ENCODE measurements at places on chromosomes 6 and 20.
A peak's percentile ranks its signal among the peaks of the same experiment; 100 is the strongest.

DNA sequence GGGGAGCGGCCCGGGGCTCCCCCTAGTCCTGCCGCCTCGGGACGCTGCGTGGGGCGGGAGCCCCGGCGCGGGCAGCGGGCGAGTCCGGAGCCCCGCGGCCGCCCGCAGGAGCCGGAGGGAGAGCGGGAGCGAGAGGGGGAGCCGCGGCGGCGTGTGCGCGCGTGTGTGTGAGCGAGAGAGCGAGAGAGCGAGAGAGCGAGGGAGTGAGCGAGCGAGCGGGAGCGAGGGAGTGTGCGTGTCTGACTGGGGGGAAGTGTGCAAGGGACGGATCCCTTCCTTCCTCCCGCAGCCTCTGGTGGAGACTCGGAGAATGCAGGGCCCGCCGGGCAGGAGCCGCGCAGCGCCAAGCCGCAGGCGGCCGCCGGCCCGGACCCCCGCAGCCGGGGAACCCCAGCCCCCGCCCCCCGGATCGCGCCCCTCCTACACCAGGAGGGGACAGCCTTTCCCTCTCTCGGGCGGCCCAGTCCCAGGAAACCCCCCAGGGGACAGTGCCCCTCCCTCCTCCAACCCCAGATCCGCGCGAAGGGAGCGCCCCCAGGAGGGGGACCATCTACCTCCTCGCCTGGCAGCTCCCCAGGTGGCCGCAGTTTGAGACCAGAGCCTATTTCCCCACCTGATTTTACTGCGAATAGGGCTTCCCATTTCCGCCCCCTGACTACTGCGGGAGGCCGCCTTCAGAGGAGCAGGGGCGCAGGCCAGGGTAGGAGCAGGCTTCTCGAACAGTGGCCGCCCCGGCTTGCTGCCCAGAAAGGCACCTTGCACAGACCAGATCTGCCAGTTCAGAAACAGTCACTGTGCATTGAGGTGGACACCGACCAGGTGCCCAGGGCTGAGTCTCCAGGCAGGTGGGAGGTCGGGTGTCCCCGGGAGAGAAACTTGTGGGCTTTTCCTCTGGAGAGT is at the start of gene CDH22:
CDH22 (minus strand) TSS at position 241 of the 900 bp plus-strand sequence. CDS start 57,204 bp downstream, outside the sequence.
- DNase-seq, result no peak

GRCh38 chr20:37986873-37987601 is 46.2 kb downstream of the TTI1 start:
- no peak for DNase-seq

DNA sequence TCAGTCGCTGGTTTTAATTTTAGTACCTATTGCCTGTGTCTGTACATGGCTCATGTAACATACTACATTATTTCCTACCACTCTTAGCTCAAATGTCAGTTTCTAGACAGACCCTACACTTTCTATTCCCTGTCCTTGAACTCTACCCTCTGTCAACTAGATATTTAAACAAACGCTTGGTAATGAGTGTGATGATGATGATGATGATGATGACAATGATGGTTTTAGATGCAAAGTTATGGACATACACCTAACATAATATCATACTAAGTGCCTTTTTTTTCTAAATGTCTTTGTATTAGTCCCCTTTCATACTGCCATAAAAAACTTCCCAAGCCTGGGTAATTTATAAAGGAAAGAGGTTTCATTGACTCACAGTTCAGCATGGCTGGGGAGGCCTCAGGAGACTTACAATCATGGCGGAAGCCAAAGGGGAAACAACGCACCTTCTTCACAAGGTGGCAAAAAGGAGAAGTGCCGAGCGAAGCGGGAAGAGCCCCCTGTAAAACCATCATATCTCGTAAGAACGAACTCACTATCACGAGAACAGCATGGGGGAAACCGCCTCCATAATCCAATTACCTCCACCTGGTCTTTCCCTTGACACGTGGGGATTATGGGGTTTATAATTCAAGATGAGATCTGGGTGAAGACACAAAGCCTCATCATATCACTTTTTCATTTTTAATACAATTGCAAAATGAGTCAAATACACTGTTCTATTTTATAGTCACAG is 87.1 kb downstream of the IBTK start:
- DNase-seq, result no peak

GRCh38 chr20:57682184-57683101 is 27.4 kb downstream of the PMEPA1 start:
- no peak for DNase-seq

DNA sequence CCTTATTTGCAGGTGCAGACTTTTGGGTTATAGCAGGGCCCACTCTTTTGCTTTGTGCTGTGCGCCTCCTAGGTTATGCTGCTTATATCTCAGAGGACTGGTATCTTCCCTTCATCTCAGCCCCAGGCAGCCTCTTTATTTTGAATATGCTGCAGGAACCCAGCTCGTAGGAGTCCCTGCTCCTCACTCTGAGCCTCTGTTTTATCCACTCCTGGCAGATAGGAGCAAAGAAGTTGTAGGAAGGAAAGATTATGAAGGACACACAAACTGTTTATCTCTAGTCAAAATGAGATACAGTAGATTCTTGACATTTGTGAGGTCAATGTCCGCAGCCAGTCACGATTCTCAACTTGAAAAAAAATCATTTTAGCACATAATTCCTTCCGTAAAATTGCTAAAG is 15.6 kb downstream of the L3MBTL3 start:
- DNase-seq, result no peak

GRCh38 chr6:153673225-153673624 is 365.8 kb upstream of the OPRM1 start:
- DNase-seq, result no peak

GRCh38 chr6:159094444-159095252 is 49.9 kb upstream of the TAGAP start:
- DNase-seq, result no peak

GRCh38 chr20:17522528-17522927 is 8.7 kb downstream of the BFSP1 start:
- no peak for DNase-seq

DNA sequence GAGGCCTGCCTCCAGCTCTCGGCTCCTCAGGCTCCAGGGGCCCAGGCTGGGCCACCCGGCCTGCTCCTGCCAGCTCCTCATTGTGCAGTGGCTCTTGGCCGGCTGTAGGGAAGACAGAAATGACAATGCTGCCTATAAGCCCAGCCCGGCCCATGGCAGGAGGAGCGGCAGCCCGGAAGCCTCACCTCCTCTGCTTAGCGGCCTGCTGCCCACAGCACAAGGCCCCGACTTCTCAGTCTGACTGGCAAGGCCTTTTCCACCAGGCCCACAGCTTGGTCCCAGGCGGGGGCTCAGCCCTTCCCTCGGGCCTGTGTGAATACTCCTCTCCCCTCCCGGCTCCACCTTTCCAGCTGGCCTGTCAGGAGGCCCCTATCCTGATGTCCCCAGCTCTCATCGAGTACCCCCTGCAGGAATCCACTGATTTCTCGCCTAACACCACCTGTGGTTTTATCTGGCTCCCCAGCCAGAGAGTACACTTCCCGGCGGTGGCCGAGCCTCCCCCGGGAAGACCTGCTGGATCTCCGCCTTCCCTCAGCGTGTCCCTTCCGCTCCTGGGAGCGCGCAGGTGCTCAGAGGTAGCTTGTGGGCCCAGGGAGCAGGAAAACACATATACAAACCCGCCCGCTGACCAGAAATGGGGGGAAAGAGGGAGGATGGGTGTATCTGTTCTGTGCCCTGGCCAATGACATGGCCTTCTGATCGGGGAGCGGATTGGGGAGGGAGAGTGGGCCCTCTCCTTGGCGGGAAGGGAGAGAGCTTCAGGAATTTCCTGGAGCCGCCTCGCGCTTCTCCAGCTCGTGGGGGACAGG is 963 bp downstream of the DDRGK1 start:
- DNase-seq, result no peak

GRCh38 chr20:50731930-50732690 is 730 bp downstream of the PARD6B start:
- no peak for DNase-seq

DNA sequence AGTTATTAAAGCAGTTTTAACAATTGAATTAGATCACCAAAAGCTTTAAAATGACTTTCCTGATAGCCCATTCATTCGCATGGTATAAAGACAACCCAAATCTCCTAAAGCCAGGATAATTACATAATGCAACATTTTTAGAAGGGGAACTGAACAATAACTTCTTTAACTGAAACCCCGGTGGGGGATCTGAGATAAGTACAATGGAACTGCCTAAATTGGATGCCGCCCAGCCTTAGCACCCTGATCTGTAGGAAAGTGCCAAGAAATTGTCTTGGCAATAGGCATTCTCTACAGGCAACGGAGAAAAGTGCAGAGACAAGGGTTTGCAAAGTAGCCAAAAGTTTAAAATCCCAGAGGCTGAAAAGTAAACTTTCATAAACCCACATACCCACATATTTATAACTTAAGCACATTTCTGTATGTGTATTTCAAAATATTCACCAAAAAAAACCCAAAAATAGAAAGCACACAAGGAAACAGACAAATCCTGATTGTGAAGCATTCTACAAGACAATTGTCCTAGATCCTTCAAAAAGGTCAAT is 98.8 kb upstream of the BEND6 start:
- DNase-seq, result no peak

GRCh38 chr6:159390381-159390780 is 221.2 kb downstream of the FNDC1 start:
- no peak for DNase-seq

- peak; percentile 95 for DNase-seq
Observed at GRCh38 chr20:63682384-63683139, 13.9 kb upstream of the TNFRSF6B start.

GRCh38 chr6:14381829-14382677 is 264.5 kb downstream of the CD83 start:
- DNase-seq, result no peak

GRCh38 chr20:25054995-25055629 is 2.8 kb downstream of the ACSS1 start:
- DNase-seq, result no peak

- no peak for DNase-seq
Observed at GRCh38 chr6:104896914-104897313, 37.2 kb upstream of the HACE1 start.

DNA sequence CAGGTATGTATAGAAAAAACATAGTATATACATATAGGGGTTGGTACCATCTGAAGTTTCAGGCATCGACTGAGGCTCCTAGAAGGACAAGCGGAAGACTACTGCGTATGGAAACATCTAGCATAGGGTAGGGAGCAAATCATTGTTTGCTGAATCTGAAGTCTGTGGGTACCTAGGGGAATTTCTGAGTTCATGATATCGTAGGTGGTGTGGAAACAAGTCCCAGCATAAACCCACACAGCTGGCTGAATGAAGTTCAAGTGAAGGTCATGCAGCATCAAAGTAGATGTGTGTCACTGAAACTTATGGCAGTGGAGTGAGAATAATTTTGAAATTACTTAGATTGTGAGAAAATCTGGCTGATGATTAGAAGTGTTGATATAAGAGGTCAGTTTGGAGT is 39.4 kb downstream of the MAP7 start:
- DNase-seq, result no peak

DNA sequence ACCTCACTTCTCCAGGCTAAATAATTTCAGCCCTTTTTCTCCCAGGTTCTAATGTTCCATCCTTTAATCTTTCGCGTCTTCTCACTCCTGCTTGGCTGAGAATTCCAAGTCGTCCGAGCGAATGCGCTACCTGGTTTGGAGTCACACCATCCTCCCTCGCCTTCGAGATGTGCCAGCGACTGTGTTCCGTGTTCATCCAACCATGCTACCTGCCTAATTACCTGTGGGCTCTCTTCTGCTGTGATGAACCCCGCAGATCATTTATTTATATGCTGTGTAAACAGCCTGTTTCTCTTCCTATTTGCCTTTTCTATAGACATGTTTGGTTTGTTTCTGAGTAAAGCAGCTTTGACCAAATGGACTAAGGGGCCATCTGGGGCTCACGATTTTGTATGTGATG is 83.5 kb upstream of the TMEM181 start:
- DNase-seq, result no peak

DNA sequence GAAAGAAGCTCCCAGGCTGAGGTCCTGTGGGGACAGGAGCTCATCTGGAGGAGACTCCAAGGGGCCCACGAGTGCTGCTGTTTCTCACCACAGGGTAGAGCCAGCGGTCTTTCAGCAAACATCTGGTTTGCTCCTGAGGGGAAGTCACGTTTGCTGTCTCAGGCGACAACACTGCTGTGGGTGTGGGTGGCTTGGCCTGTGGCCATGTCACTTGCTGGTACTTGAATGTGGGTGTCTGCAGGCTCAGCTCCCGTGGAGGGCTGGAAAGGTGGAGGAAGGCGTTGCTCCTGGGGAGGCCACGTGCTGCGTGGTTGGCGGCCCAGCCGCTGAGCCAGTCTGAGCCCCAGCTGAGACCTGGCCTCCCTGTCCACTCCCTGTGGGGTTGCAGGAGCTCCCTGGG is 52.8 kb upstream of the MPC1 start:
- DNase-seq, result no peak

DNA sequence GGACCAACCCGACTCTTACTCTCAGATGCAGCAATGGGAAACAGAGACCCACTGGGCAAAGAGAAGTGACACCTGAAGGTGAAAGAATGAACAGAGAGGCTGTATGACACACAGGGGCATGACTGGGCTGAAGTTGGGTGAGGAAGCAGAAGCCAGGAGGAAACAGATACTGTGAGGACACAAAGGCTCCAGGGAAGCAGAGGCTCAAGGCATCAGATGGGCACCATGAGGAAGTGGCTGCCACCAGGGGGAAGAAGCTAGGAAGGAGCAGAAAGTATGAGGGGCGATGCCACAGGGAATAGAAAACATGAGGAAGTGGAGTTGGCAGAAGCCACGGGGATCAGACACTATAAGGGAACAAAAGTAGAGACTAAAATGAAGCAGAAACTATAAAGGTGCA is 30.9 kb upstream of the OCSTAMP start:
- no peak for DNase-seq

Data from non-pigmented ciliary epithelial cell (primary cell).